NCI-H2227 treated with DMSO at 0.1 percent for 48 hours (cell line): ENCODE measurements at places on chromosomes 13 and 19.
A peak's percentile ranks its signal among the peaks of the same experiment; 100 is the strongest.

- DNase-seq: no peak
These were observed 1629.4 kb downstream of the PCDH9 start for GRCh38 chr13:65600702-65601101.

GRCh38 chr13:34988330-34988791 is 46.3 kb downstream of the NBEA start:
- no peak for DNase-seq

DNA sequence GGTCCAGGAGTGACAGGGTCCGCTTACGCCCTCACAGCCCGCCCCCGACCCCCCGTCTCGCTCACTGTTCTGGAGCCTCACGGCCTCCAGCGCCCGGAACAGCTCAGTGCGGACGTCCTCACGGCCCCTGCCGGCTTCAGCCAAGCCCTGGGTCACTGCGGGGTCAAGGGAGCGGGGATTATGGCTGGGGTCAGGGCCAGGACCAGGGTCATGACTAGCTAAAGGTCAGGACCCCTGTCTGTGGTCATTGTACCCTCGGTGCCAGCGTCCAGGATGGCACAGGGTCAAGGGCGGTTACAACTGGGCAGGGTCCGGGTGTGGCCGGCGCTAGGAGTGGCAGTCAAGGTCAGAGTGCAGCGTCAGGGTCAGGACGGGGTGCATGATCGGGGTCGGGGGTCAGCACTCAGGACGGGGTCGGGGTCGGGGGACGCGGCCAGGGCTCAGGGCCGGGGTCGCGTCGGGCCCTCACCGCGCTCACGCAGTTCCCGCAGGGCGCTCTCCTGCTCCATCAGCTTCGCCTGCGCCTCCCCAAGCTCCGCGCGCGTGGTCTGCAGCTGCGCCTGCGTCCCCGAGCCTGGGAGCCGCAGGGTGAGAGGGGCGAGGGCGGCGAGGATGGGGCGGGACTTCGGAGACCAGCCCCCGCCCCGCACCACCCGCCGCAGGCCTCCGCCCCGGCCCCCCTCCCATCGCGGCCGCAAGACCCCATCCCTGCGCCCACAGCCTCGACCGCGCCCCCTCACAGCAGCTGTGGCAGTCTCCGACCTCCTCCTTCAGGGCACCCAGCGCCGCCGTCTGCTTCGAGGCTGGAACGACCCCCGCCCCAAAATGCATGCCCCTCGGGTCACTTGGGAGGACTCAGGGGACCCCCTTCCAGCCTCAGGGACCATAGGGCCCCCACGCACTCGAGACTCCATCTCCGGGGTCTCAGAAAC is 1.4 kb downstream of the CLEC4G start:
- DNase-seq: no peak

DNA sequence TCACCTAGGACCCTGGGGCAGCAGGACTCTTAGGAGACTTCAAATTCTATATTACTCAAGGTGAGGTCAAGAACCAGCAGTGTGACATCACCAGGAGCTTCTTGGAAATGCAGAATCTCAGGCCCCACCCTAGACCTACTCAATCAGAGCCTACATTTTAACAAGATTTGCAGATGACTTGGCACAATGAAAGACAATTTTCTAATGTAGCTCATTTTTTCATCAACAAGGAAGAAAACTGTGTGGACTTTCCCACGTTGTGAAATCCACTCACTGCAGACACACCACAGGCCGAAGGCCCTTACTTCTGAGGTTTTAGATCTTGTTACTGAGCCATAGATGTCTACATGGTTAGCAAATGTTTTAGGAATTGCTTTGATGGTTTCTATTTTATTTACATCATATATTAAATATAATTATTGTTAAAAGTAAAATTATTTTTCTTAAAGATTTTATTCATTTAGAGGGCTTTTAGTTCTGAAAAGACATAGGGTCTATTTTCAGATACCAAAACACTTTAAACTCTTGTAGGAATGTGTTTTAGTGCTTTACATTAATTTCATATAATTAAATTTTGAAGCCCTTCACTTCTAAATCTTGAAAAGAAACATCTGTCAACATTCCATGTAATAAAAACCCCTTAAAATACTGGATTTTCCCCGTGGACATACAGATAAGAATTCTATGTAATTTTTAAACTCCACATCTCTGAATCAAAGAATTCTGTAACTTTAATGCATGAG is 18.5 kb upstream of the STARD13 start:
- no peak for DNase-seq

DNA sequence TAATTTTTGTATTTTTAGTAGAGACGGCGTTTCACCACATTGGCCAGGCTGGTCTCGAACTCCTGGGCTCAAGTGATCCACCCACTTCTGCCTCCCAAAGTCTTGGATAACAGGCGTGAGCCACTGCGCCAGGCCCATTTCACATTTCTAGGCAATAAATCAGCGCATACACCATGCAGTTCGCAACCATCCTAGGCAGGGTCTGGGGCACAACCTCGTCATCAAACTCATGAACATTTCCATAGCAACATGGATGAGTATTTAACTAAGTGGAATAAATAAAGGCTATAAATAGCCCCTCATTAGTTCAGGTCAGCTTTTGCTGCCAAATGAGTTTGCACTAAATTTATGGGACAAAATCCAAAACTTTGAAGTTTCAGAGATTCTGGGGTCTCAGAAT is 8.2 kb downstream of the MEIS3 start:
- no peak for DNase-seq

DNA sequence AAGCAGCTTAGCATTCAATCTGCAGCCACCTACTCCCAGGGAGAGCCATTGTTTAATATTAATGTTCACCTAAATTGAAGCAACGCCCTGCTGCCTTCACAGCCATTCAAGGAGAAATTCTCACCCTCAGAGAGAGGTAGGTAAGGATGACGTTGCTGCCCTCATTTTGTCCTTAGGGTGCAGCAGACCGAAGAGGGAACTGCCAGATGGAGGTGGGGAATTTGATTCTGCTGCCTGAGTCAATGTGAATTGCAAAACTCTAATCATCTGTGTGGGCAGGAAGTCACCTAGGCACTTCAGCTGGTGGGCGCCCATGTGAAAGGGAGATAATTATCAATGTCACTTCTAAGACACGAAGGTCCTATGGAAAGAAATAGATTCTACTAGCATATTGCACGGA is 503.4 kb downstream of the TBC1D4 start:
- no peak for DNase-seq

DNA sequence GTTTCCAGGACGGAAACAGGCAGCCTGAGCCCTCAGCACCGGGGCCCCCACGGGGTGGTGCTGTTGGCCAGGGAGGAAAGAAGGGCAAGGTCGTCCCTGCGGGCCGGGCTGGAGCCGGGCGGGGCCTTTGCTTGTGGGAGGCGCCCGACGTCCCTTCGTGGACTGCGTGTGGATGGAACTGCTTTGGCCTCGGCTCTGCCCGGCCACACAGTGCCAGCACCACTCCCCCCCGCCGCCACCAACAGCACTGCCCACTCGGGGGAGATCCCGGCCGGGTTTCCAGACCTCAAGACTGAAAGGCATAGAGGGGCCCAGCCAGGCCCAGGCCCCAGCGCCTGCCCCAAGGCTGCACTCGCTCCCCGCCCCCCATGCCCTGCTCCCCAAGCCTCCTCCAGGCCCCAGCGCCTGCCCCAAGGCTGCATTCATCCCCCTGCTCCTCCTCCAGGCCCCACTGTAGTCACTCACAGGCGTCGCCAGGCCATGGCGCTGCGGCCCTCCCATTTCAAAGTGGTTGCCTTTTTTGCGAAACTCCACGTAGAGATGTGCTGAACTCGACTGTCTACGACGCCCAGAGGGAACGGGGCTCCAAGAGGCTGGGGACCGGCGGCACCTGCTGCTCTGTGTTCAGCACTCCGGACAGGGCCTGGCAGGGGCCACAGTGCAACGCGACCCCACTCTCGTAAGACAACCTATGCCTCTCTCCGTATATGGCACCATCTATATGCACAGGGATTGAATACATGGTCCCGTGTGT is 22.5 kb downstream of the C13orf46 start:
- DNase-seq: no peak

DNA sequence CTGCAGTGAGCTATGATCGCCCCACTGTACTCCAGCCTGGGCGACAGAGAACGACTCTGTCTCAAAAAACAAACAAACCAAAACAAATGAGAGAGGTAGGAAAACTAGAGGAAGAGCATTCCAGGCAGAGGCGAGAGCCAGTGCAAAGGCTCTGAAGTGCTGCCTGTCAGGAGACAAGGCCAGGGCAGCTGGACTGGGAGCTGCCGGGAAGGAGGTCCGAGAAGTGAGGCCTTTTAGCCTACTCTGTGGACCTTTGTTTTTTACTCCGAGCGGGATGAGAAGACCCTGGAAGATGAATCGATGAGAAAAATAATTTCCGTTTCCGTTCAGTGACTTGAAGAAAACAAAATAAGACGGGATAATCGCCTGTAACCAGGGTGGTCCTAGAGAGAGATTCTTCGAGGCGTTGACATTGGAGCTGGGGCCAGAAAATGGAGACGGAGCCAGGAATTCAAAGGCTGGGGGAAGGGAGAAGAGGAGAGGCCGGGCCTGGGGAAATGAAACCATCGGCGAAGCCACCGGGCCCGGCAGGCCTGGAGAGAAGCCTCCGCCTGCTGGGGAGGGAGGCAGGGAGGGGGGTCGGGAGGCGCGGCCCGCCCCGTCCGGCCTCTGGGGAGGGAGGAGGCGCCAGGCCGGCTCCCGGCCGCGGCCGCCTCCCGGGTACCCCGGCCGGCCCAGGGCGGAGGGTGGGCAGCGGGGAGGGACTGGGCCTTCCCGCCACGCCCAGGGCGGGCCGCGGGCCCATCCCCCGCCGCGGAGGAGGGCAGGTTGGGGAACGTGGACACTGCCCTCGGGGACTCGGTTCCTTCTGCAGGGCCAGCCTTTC is 7.8 kb upstream of the SERTAD1 start:
- DNase-seq: peak; percentile 97

DNA sequence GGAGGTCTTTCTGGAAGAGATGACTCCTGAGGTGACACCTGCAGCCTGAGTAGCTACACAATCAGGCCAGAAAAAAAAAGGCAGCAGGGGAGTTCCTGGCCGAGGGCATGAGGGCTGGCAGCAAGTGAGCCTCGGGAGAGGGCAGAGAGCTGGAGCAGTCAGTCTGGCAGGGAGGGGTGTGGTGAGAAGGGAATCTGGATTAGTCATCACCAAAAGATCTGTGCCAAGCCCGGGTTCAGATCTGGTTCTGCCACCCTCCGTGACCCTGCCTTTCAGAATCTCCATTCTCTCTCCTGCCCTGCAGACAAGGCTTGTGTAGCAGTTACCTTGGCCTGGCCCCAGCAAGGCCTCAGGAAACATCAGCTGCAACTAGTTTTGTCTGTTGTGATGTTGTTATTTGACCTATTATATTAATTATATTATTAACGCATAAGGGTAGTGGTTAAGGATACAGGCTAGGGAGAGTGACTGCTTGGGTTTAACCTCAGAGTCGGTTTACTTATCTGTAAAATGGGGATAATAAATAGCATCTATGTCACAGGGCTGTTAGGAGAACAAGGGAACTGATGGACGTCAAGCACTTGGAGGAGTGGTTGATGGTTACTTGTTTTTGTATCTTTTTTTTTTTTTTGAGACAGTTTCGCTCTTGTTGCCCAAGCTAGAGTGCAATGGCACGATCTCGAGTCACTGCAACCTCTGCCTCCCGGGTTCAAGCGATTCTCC is 2.7 kb upstream of the CAPNS1 start:
- no peak for DNase-seq

- DNase-seq: no peak
These were observed 41.1 kb downstream of the GPR12 start for GRCh38 chr13:26719356-26719945.

GRCh38 chr13:108816375-108816774 is 187.0 kb downstream of the MYO16 start:
- DNase-seq: no peak

- DNase-seq: peak; percentile 47
These were observed 182.7 kb upstream of the TSC22D1 start for GRCh38 chr13:44758630-44759383.

- no peak for DNase-seq
These were observed 90.5 kb downstream of the COL4A2 start for GRCh38 chr13:110397436-110398115.

GRCh38 chr13:92984151-92984550 is 242.5 kb upstream of the GPC6 start:
- no peak for DNase-seq

- DNase-seq: no peak
These were observed 714 bp downstream of the HSH2D start for GRCh38 chr19:16144216-16144581.

DNA sequence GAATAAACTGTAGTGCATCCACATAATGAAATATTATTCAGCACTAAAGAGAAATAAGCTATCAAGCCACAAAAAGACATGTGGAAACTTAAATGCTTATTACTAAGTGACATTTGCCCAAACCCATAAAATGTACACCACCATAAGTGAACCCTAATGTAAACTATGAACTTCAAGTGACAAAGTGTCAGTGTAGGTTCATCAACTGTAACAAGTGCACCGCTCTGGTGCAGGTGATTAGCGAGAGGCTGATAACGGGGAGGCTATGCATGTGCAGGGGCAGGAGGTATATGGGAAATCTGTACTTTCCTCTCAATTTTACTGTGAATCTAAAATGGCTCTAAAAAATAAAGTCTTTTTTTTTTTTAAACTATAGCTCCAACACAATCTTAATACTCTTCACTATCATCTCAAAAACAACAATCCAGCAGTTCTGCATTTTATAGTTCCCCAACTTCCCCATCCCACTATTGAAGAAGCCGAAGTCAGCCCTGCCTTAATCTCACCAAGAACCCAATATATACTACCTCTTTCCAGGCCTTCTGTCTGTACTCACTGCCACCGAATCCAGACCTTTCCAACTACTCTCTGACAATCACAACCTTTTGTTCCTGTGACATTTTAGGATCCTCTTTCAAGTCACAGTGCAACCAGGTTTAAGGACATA is 22.6 kb downstream of the ELF1 start:
- DNase-seq: no peak

- no peak for DNase-seq
These were observed 22.4 kb upstream of the SEMA6B start for GRCh38 chr19:4581666-4582553.

DNA sequence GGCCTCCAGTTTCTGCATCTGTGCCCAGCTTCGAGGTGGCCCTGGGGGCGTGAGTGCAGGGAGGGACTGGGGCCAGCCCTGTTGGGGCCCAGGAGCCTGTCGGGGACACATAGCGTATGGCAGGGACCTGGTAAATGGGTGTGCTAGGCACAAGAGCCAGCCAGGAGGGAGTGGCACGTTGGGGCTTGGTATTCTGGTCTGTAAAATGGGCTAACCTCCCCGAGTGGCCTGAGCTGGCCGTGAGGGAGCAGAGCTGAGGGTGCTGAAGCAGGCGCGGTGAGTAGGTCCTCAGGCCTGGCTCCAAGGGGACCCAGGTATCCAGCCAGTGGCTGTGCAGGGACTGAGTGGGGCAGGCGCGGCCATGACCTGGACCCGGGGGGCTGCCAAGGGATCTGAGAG is 4.3 kb downstream of the PTOV1 start:
- no peak for DNase-seq

- DNase-seq: no peak
These were observed 5.7 kb upstream of the THSD1 start for GRCh38 chr13:52411629-52412028.
